Body of pancreas (tissue), 4 donors: ENCODE measurements at places on chromosomes 16 and 17. TPM values are rescaled to one million over a fixed set of nuclear protein-coding genes. Genes with fewer than 3 reads are reported as not detected.

GRCh38 chr17:43570518-43570928 lies 24.4 kb upstream of the ETV4 start:
- DNase-seq = no peak

GRCh38 chr16:29974291-29975133 lies 844 bp downstream of the TAOK2 start:
- DNase-seq = peak; percentile 33

DNA sequence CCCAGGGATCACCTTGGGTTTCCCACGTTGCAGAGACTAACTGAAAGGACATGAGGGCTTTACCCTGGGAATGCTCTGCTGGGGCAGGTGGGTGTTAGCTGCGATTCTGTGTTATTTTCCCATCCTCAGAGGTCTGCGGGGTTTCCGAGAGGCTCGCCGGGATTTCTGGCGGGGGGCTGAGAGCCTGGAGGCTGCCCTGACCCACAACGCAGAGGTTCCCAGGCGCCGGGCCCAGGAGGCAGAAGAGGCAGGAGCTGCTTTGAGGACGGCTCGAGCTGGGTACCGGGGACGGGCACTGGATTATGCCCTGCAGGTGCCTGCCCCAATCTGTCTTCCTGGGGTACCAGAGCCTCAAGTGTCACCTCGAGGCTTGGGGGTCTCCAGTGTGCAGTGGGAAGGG lies 6.9 kb downstream of the ACAP1 start:
- no peak for DNase-seq

GRCh38 chr17:36000732-36001109 lies 632 bp downstream of the CCL15 start:
- no peak for DNase-seq

DNA sequence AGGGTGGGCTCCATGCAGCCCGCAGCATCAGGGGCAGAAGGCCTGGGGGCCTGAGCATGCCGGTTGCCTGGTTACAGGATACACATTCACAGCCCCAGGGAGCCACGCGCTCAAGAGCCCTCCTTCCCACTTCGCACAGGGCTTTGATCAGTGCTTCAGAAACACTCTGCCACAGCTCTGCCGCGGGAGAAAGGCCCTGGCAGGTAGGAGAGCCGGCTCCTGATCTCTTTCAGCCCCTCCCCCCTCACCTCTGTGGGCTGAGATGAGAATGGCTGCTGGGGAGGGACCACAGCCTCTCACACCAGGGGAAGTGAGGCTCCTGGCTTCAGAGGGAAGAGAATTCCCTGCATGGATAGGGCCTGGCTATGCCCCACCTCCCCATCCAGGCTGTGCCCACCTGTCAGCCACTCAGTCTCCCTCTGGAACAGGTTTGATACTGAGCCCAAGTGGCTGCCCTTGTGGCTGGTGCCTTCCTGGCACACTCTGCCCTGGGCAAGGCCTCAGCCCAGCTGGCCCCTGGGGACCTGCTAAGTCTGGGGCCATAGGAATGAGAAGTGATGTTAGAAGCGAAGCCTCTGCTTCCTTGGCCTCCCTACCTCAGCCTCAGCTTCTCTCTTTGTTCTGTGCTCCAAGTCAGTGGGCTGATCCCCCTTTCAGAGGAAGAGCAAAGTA lies 8.6 kb downstream of the DOK4 start:
- DNase-seq = no peak

PDILT gene
- total RNA-seq = not detected

DNA sequence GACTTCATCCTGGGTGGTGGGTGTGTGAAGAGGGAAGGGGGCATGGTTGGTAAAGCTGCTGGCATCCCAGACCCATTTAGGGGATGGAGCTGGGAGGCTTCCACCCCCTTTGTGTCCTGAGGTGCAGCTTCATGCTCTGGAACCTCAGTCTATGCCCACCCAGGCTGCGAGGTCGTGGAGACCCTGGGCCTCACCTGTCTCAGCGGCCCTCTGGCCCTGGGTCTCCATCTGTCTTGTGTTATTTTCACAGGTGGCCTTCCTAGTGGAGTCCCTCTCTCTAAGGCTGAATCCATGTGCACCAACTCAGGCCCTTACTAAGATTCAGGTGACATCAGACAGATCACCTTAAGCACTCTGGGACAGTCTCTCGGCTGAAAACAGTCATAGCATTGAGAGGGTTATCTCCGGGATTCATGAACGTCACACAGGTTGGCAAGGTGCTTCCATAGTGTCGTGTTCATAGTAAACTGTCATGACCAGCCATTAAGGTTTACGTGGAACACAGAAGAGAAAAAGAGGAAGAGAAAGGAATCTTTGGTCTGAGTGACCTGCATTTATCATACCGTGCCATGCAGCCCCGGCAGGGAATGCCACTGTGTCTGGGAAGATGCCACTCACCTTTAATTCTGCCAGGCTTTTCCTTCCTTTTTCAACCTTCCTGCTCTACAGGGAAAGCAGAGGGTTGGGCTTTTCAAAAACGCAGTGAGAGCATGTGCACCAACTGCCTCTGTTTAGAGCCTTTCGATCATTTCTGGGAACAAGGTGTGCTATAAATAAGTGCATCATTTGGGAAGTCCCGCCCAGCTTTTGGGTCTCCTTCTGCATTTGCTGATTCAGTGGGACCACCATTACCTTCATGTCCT lies 4.5 kb upstream of the FOXL1 start:
- no peak for DNase-seq
